Stimulated activated CD4-positive, alpha-beta T cell treated with anti-CD3 and anti-CD28 coated beads, Interleukin-15, amount 100 ng/mL, for 1 hour (primary cell): ENCODE measurements at places on chromosomes 5 and 9.

- no peak for DNase-seq
Observed at GRCh38 chr9:130601100-130601499, 21.7 kb downstream of the FUBP3 start.

DNA sequence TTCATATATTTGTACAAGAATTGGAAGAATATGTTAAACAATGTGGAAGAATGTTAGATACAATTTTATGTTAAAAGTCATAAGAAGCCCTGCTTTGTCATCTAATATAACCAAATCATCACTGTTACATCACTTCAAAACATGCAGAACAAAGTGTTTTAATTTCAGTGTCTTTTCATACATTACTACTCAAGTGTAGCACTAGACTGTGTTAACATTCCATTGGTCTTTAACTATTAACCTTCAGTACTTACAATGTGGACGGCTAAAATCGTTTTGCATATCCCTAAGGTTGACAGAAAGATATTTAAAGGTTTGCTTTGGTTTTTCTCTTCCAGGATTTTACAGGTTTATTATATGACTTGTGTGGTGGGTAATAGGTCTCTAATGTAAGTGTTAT lies 50.9 kb downstream of the VCAN start:
- DNase-seq, result no peak

- DNase-seq, result no peak
Observed at GRCh38 chr9:108903420-108904103, 30.4 kb downstream of the ELP1 start.

- DNase-seq, result no peak
Observed at GRCh38 chr9:134213508-134213850, 49.1 kb upstream of the RNU6ATAC start.

DNA sequence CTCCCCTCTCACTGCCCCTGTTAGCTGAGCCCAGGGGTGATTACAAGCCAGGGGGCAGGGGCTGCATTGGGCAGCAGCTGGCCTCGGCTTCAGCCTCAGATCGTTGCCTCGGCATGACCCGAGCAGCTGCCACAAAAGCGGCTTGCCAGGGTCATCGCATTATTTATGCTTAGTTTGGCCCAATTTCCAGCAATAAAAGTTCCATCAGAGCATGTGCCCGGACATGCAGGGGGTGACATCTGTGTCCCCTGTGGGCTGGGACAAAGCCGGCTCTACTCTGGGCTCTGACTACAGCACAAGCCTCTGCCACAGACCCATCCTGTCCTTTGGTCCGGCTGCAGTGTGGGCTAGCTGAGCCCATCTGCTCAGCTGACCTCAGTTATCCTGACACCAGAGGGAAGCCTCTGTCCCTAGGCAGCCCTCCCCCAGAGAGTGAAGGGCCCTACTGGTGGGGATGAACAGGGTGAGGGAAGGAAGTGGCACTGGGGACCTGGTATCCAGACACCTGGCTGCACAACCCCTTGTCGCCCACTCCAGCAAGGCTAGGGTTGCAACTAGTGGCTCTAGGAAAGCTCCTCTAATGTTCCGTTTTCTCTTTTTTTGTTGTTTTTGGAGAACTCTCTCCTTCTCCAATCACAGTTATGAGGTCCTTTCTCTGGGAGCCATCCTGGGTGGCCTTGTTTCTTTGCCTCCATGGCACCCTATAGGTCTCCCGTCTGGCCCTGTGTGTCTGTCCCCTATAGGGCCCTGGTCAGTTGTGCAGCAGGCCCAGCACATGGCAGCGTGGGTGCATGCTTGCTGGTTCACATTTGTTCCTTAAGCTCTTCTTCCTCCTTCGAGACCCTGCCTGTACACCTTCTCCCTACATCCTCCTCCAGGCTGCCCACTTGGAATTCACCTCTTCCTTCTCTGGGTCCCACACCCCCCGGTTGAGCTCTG lies 13.3 kb upstream of the GADD45G start:
- no peak for DNase-seq

- DNase-seq, result no peak
Observed at GRCh38 chr5:72662936-72663335, 153.5 kb upstream of the TNPO1 start.

- DNase-seq, result no peak
Observed at GRCh38 chr9:7324152-7324598, 475.4 kb downstream of the DMAC1 start.

DNA sequence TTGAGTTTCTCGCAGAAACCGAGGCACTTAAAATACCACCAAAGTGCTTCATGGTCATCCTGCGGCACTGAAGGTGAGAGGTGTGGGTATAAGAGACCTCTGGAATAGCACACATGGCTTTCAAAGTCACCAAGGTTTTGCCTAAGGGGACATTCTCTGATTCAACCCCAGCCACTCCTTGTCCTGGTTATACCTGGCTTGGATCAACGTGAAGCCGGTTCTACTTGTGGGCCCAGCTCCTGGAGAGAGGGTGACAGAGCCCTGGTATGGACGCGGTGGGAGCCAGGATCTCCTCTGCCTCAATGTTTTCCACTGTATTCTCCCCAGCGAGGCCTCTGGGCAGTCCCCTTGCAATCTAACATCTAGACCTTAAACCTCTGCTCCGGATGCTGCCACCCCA lies 132.0 kb downstream of the FSTL4 start:
- no peak for DNase-seq

GRCh38 chr5:35877655-35878054 lies 21.0 kb downstream of the IL7R start:
- DNase-seq, result no peak

- DNase-seq, result no peak
Observed at GRCh38 chr5:154164249-154164581, 26.3 kb upstream of the GALNT10 start.

- no peak for DNase-seq
Observed at GRCh38 chr5:171850324-171850947, 64.8 kb downstream of the SMIM23 start.

GRCh38 chr5:151432210-151432609 lies 15.2 kb upstream of the SLC36A1 start:
- no peak for DNase-seq

DNA sequence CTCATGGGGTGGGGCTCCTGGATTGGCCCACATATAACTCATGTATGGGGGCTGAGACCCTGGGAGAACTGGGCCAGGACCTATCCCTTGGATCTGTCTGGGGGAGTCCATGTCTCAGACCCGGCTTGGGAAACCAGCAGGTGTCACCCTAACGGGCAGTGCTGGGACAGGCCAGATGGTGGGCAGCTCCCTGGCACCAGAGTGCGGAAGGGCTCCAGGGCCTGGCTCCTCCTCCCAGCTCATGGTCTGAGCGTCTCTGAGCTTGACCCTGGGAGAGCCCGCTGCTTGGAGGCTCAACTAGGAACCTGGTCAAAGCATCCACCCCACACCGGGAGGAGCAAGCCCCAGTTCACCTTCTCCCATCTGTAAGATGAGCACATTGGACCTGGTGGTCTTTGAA lies 15.5 kb upstream of the NCS1 start:
- no peak for DNase-seq

- DNase-seq, result no peak
Observed at GRCh38 chr5:148511810-148512347, 128.1 kb downstream of the FBXO38 start.

DNA sequence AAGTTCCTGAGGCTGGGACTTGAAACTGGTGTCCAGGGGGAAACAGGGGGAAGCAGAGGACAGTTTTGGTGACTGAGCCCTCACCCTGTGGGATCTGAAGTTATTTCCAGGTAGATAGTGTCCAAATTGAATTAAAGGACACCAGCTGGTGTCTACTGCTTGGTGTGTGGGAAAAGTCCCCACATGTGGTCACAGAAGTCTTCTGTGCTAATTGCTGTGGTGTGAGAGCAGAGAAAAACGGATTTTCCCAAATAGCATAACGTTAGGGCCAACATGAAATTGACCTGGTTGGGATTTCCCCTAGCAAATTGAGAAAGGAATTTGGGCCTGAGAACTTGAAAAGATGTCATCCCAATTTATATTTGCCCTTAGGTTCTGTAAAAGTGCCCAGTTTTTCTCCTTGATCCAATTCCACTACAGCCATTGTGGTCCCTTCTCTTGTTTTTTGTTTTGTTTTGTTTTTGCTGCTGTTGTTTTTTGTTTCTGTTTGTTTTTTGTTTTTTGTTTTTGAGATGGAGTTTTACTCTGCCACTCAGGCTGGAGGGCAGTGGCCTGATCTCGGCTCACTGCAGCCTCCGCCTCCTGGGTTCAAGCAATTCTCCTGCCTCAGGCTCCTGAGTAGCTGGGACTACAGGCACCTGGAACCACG lies 5.6 kb upstream of the STARD4 start:
- DNase-seq, result no peak

DNA sequence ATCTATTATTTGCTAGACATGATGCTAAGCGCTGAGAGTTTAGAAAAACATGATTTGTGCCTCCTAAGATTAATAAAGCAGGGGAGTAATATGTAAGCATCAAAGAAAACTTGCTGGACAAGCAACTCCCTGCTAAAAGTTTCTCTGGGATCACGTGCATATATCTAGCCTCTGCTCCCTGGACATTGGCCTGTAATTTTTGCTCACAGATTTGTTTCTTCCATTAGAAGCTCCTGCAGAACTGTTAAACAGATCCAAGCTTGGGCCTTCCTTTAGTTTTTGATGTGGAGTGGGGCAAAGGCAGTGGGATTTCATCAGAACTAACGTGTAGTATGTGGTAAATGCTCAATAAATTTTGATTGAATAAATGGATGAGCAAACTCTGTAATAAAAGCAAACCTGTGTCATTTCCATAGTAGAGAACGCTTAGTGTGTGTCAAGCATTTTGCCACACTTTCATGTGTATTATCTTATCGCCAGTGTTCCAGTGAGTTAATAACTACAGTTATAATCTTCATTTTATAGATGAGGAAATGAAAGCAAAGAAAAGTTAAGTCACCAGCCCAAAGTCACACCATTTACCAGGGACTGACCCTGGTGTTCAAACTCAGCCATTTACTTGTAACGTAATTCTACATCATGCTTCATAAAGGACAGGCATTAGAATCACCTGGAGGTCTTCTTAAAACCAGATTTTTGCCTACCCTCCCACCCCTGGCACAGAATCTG lies 100.3 kb downstream of the PCSK5 start:
- DNase-seq, result no peak
